ENCODE measurements at places on chromosomes 6 and 20.

DNA sequence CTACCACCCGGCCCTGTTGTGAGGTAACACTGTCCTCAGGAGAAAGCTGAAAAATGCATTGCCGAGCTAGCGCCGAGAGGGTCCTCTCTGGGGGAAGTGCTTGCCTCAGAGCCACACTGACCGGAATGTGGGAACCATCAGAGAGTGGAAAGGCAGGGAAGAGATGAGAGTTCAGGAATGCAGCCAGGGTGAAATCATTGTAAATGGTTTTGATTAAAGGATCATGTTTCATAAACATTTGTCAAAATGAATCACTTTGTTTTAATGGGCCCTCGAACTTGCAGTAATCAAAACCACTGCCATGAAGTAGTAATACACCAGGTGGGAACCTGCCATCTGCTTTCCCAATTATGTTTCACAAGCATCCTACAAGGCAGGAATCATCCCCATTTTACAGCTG, 16.9 kb upstream of the IL17F start:
- DNase-seq, result no peak

- no peak for DNase-seq
These were observed 34.7 kb upstream of the TBXT start for GRCh38 chr6:166202321-166202733.

DNA sequence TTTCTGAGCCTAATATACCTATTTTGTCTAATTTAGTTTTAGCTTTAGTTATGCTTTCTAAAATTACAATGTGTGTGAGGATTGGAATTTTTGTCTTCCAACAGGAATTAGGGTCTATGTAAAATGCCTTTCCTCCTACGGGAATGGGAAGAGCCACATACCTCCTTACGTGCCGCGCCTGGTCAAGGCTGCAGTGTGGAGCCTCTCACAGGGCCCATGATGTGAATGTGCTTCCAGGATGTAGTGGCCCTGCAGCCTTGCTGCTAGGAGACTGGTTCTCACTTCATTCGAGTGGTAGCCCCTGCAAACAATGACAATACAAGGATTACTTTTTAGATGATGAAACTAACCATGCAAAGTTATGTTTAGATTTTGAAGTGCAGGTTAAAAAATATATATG, 110.2 kb downstream of the SOBP start:
- DNase-seq, result no peak

- no peak for DNase-seq
These were observed at the start of gene TMEM239 for GRCh38 chr20:2816030-2816582. TSS of gene TMEM239 (plus strand) at chr20:2816364. CDS start at chr20:2816555, 191 bp downstream.

GRCh38 chr6:158118886-158119285, 49.2 kb downstream of the SERAC1 start:
- DNase-seq, result no peak

- DNase-seq, result no peak
These were observed 179.5 kb downstream of the CDH26 start for GRCh38 chr20:60137657-60138245.

- no peak for DNase-seq
These were observed 1.5 kb upstream of the GGT7 start for GRCh38 chr20:34874094-34874654.

DNA sequence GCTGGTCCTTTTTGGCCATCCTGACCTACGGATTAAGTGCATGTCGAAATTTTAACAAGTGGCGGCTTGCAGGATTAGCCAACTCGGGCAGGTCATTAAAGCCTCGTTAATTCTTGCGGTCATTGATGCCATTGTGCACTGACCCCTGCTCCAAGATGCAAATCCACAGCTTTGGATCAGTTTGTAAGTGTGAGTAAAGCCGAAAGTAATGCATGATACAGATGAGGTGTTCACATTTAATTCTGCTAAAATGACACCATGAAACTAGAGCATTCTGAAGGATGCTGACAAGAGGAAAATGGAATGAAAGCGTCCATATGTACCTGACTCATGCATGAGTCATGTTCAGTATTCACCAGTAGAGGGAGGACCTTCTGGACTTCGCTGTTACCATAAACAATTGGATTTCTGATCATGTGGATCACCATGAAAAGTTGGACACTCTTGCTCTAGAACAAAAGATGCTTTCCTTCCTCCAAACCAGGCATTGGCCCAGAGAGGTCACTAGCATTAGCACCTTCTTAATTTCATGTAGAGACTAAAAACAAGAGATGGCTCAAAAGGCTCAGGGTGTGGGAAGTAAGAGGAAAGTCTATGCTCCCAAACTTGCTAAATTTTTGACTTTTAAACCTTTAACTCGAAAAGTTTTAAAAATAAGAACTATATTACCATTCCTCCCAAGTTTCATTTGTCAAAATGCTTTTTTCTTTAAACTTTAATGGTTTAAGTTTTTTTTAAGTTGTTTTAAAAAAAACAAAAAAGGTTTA, 48.0 kb downstream of the MUC22 start:
- no peak for DNase-seq

DNA sequence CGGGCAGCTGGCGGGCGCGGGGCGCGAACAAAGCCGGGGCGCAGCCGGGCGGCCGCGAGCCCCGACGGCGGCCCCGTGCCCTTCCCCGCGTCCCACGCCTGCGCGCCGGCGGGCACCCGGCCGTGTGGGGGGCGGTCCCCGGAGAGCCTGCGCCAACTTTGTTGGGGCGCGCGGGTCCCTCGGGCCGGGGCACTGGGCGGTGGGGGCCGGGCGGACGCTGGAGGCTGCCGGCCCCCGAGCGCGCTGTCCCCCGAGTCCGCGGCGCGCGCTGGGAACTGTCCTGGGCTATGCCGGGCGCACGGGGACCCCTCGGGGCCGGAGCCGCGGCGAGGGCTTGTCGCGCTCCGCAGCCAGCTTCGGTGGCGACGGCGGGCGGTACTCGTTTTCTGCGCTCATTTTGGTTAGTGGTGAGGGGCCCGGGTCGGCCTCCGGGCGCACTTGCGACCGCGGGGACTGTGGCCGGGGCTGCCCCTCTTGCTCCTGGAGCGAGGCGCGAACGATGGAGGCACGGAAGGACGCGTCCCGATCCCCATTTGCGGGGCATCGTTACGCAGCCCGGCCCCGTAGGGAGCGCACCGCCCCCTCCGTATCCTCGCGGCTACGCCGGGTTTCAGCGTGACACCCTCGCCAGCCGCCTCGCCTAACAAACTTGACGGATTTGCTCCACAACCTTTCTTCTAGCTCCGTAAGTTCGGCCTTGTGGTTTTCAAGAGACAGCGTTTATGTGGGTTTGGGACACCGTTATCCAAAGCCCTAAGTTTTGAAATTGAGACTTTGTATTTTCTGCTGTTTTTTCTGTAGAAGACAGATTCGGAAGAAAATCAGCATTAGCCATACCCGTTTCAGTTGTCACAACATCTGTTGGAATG, 622 bp downstream of the SS18L1 start:
- peak; percentile 42 for DNase-seq

GRCh38 chr6:165615636-165616035, 47.4 kb downstream of the PDE10A start:
- DNase-seq, result no peak

GRCh38 chr6:99344289-99344688, 5.2 kb downstream of the FAXC start:
- no peak for DNase-seq

DNA sequence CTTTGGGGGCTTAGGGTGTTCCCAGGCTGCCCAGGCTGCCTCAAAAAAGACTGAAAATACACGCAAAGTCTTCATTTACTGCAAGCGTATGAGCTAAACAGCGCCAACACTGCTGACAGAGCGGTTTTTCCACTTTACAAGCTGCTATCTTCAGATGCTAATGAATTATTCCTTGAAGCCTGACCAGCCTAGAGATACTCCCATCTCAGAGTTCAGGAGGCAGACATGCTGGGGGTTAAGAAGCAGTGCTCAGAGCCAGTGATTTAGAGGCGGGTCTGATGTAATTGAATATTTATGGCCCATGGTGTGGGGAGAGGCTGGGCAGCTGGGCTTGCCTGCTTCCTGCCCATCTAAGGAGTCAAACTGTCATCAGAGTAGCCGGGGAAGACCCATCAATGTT, 241.4 kb downstream of the SLC24A3 start:
- DNase-seq, result no peak

DNA sequence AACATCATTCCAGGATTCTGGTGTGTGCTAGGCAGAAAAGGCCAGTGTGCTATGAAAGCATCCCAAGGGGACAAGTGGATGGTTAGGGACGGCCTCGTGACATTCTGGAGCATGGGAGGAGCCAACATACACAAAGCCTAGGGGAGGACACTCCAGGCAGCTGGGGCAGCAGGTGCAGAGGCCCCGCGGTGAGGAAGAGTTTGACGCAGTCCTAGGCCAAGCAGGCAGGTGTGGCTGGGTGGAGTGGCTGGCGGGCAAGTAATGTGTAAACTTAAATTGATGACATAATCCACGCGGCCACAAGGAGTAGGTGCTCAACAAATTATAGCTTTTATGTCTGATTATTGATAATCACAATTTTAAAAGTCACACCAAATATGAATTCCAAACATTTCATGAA, 93.6 kb downstream of the TMEM242 start:
- no peak for DNase-seq

GRCh38 chr20:1810926-1811620, 84.1 kb upstream of the SIRPA start:
- DNase-seq, result peak; percentile 11

GRCh38 chr6:165663736-165664558, 906 bp upstream of the PDE10A start:
- DNase-seq, result no peak

- no peak for DNase-seq
These were observed 64.5 kb downstream of the CTNNBL1 start for GRCh38 chr20:37758332-37758731.

DNA sequence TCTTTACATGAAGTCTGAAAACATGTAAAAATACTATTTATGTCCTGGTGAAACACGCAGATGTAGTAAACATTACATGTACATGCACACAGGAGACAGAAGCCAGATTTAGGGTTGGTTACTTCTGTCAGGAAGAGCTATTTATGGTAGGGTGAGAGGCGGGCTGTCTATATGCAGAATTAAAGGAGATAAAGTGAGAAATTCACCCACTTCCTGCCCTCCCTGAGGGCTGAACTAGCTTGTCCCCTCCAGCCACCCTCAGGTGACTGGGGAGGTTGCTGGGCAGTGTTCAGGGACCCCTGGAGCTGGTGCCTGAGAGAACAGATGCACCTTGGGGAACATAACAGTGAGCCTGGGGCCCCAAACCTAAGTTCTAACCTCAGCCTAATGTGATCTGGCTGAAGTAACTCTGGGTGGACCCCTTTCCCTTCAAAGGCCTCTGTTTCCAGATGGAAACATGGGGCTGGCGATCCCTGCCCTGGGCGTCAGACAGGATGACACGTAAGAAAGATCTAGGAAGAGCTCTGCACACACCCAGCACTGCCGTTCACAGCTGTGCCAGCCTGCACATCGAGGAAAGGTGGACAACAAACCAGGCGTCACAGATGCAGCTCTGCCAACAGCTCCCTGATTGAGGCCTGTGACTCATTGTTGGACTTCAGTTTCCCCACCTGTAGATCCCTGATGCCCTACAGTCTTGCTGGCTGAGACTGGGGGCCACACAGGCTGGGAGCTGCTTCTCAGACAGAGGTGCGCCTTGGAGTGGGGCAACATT, 1.3 kb downstream of the PI16 start:
- no peak for DNase-seq

DNA sequence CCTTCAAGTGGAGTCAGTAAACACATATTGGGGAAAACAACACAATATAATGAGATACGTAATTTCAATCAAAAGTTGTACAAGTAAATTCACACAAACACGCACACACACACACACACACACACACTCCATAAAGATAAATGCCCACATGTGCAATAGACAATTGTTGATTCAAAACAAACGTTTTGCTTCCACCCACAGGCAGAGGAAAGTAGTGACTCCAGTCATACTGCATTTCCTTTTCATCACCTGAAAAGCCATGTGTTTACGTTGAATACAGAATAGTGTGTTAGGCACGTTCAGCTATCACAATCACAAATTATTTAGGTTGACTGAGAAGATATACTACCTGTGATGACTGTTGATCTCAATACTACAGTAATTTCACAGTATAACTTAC, 443.8 kb upstream of the MANEA start:
- no peak for DNase-seq

DNA sequence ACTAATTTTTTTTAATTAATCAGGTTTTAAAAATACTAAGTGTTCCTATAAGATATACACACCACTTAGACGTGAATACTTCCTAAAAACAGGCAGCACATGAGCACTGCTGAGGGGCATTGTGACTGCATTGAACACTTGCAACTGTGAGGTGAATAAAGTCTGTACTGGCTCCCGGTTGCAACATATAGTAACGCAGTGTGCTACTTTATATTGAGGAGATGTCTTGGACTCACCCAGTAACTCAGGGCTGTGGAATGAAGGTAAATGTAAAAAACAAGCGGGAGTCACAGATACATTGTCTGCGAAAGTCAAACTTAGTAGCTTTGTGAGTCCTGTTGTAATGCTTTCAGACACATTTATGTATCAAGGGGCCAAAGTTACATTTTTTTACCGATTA, 17.0 kb upstream of the HLA-A start:
- DNase-seq, result no peak

DNA sequence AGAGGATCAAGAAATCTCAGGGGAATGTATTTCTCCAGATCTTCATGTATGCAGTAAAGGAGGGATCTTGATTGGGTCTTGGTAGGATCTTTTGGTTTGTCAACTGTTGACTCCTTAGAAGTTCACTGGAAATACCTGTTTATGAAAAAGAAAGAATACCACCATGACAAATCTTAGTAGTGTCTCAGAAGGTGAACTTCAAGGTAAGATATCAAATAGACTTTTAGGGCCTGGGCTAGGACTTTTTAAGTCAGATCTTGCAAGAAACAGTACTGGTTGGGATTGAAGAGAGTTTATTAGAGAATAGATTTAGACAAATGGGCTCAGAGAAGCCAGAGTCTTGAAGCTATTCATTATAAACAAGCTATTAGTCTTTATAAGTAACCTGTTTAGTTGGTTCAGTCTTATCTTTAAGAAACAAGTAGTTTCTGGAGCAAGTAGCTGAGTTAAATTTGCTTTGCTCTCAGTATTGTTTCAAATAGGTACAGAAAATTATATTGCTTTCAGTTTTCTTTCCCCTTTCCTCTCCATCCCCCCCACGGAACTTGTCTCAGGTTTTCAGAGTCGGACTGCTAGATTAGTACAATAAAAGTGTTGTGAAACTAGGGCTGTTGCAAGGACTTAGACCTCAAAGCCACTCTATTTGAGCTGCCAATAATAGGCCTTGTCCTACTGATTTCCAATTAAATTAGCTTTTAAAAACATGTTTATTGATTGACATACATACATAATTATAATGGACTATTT, 529.1 kb upstream of the CITED2 start:
- DNase-seq, result peak; percentile 43

GRCh38 chr6:83385473-83385872, 45.4 kb downstream of the ME1 start:
- no peak for DNase-seq

Data from memory B cell (primary cell).